Bronchial epithelial cell (primary cell): ENCODE measurements at places on chromosomes 5 and 9. TPM values are rescaled to one million over a fixed set of nuclear protein-coding genes. Genes with fewer than 3 reads are reported as not detected.
A peak's percentile ranks its signal among the peaks of the same experiment; 100 is the strongest.

Gene PCDHB10
- total RNA-seq = 0.13 and 0.26 TPM in 2 replicates

Gene ENG
- total RNA-seq = 0.13 and 2.4 TPM in 2 replicates

DNA sequence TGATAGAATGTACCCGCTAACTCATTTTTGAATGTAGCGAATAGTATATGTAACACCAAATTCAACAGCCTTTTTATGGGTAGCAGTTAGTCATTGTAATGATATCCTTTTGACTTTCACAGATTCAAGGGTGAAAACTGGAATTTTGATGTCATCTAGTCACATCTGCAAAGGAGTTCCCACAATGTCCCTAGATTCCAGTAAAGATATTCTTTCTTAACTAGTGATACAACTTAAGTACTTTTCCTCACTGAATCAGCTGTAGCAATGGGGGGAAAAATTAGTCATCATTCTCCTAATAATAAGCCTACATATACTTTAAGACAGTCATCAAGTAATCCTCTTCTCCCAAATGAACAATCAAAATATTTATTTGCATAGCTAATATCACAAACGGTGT is 11.5 kb upstream of the SSBP2 start:
- peak; percentile 67 for DNase-seq

DNA sequence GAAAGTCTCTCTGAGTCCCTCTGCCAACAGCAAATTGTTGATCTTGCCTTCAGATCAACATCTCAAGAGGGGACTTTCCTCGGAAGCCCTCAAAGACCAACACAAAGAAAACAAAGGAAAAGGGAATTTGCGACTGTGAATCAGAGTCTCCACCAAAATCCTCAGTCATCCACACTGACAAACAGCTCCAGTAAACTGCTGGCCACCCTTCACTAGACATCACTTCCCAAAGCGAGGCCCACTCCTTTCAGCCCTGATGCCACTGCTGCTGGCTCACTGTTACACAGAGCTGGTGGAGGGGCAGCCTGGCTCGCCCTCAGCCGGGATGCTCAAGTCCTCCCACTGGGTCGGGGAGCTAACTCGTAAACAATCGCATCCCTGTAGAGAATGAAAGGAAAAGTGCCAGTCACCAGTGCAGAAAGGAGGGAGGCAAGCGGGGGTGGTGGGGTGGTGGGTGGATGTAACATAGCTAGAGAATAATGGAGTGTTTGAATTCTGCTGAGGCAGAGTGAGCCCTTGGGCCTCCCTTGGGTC is 1.3 kb downstream of the FGF1 start:
- no peak for DNase-seq

- DNase-seq = peak; percentile 20
Observed at GRCh38 chr9:85310573-85310972, 431.2 kb downstream of the AGTPBP1 start.
